ENCODE measurements at places on chromosomes 13 and 19.

- peak; percentile 58 for DNase-seq
Observed at GRCh38 chr13:44220948-44221347, 152.7 kb upstream of the SERP2 start.

- DNase-seq, result no peak
Observed at GRCh38 chr13:24220086-24220703, 59.7 kb downstream of the SPATA13 start.

DNA sequence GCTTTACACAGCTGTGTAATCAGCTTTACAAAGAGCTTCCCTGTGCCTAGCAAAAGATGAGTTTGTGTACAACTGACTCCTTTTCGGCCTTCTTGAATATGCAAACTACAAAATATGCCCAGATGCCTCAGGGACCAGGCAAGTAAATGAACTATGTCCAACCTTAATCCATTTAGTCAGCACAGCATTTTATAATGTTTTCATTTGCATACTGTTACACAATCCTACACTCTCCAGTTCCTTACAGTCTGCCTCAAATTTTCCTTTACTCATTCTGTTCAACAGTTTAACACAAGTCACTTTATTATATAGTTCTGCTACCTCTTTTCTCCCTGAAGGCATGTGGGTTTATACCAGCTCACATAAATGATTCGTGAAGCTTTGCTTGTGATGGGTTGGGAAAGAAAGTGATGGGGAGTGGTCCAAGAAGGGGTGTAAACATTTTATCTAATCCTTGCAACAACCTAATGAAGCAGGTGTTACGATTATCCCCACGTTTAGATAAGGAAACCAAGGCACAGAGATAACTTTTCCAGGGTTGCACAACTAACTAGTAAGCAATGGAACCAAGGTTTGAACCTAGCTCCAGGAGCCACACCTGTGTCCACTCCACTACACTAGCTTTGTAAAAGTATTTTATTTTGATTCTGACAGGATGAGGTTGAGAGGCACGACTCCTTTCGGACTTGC lies 3.3 kb upstream of the USP12 start:
- DNase-seq, result no peak

DNA sequence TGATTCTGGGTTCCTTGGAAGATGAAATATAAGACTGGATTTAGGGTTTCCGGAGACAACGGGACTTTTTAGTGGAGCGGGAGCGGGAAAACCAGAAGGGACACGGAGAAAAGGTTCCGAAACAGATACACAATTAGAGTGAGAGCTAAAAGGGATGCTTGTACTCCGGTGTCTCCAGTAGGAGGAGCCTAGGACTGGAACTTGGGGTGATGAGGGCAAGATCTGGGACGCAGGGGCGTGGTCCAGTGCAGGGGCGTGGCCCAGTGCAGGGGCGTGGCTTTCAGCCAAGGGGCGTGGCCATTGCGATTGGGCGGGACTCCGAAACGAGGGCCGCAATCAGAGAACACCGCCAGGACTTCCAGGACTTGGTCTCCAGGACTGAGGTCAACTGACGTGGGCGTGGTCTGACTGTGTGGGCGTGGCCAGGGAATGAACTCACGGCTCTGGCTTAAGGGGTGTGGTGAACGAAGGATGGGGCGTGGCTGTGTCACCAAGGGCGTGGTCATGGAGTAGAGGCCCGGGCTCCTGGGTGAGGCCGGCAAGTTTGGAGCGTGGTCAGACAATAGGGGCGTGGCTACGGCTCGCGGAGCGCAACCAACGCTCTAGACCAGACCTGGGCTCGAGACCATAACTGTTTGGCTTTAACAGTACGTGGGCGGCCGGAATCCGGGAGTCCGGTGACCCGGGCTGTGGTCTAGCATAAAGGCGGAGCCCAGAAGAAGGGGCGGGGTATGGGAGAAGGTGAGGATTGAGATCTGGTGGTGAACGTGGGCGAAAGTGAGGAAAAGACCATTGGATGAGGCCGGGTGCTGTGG lies at the start of gene DKKL1:
TSS of gene DKKL1 (plus strand) at position 610 of the 815 bp plus-strand sequence. CDS start at position 732, 122 bp downstream.
- peak; percentile 100 for DNase-seq

- DNase-seq, result no peak
Observed at GRCh38 chr19:55315956-55316525, 9.1 kb downstream of the TMEM150B start.

DNA sequence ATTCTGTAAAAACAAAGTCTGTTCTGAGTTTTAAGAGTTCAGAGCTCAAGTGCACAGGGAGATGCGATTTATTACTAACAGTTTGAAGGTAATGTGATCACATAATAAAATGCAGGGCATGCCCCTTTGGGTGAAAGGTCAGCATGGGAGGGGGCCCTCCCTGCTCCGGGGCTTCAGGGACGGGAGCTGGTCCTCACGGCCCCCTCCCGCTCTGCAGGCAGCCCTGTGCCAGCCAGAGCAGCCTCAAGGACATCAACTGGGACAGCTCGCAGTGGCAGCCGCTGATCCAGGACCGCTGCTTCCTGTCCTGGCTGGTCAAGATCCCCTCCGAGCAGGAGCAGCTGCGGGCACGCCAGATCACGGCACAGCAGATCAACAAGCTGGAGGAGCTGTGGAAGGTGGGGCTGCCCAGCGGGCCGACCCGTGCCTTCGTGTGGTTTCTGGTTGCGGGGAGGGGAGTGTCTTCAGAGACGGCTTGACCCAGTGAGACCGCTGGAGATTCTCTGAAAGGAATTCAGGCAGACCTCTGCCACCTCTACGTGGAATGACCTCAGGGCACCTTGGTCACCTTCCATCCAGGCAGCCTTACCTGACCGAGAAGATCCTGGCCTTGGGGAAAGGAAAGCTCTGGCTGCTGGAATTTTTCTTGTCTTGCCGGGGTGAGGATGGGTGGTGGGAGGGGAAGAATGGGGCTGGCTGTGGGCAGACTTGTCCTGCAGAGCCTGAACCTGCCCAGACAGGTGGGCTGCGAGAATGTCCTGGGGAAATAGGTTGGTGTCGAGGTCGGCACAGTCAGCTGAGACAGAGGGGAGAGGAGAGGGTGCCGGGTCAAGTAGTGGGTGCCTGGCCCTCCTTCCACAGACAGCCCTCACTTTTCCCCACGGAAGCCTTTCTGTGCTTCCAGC lies 19.0 kb downstream of the UPF1 start:
- peak; percentile 44 for DNase-seq

DNA sequence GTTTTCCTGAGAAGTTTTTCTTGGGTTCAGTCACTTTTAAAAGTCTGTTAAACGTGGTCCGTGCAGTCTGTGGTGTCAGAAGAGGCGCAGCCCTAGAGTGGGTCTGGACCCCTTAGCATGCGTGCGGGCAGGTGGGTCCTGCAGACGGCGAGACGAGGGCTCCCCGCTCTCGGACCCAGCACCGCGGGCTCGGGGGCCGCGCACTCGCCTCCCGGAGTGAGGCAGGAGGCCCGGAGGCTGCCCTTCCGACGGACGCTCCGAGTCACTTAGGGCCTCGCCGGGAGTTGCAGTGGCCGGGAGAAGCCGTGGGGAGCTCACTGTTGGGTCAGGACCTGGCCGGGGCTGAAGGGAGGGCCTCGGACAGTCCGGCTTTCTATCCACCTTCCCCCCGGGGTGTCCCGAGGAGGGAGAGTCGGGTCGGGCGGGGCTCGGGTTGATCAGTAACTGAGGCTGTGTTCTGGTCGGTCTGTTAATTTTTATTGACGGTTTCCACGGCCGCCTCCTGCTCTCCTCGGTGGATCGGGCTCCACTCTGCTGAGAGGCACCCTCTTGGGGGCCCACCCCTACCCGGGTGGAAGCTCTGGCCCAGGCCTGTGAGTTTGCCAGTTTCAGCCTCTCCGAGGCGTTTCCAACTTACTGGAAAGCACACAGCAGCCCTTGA lies 1.3 kb downstream of the PTBP1 start:
- DNase-seq, result peak; percentile 44

DNA sequence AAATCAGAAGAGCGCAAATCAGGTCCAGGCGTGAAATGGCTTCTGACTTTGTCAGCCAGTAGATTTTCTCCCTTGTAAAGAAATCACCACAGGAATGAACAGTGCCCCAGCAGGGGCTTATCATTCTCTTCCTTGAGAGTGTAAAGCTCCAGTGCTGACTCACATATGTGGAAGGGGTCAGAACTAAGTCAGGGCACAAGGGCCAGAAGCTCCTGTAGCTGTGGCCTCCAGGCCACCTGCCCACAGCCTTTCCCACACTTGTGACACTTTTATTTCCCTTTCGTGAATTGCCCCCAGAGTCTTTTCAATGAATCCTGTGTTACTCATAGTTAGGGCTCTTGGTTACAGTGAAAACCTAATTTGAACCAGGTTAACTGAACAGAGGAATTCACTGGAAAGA lies 99.6 kb downstream of the SUCLA2 start:
- DNase-seq, result no peak

- no peak for DNase-seq
Observed at GRCh38 chr13:27120811-27121210, 50.8 kb downstream of the USP12 start.

- no peak for DNase-seq
Observed at GRCh38 chr13:75416327-75417011, 65.5 kb downstream of the TBC1D4 start.

GRCh38 chr13:46332772-46333171 lies 54.3 kb downstream of the RUBCNL start:
- no peak for DNase-seq

DNA sequence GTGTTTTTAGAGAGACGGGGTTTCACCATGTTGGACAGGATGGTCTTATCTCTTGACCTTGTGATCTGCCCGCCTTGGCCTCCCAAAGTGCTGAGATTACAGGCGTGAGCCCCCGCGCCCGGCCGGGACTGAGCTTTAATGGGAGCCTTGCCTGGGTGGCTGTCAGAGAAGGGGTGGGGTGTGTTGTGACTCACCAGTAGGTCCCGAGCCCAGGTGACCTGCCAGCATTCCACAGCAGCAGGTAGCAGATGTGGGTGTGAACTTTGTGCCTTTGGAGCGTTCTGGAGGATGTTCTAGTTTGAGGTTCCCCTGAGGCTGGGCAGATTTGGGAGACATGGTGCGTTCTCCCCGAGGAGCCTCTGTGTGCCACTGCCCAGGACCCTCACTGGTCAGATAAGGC lies 7.1 kb upstream of the EPN1 start:
- no peak for DNase-seq

DNA sequence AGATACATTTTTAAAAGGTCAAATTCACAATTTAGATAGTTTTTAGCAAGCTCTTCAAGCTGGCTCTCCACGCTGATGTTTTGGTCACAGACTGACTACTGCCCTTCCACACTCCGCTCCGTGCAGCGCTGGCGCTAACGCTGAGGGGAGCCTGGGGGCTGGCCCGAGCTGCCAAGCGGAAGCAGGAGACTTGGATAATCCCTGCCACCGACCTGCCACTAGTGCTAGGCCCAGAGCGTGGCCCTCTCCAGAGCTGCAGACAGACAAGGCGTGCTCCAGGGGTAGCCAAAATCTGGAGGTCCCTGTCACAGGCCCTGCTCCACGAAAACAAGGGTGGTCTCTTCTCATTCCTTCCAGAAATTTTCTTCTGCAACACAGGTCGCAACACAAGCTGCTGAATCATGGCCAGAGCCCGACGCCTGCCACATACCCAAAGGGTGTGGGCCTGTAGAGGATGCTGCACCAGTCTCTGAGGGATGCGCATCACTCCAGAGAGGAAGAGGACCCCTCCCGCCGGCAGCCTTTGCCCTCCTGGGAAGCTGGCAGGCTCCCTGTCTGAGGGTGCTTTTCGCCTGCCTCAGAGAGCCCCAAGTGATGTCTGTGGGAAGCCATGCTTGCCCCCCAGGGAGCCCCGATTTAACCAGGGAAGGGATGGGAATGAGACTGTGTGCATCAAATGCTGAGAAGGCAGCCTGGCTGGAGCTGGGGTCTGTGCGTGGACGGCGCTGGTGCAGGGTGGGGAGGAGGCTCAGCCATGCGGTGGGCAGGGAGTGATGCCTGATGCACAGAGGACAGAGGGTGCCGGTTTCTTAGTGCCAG lies 21.6 kb downstream of the CAPS start:
- DNase-seq, result no peak

- peak; percentile 95 for DNase-seq
Observed at GRCh38 chr19:2494447-2495129, 18.7 kb downstream of the GADD45B start.

DNA sequence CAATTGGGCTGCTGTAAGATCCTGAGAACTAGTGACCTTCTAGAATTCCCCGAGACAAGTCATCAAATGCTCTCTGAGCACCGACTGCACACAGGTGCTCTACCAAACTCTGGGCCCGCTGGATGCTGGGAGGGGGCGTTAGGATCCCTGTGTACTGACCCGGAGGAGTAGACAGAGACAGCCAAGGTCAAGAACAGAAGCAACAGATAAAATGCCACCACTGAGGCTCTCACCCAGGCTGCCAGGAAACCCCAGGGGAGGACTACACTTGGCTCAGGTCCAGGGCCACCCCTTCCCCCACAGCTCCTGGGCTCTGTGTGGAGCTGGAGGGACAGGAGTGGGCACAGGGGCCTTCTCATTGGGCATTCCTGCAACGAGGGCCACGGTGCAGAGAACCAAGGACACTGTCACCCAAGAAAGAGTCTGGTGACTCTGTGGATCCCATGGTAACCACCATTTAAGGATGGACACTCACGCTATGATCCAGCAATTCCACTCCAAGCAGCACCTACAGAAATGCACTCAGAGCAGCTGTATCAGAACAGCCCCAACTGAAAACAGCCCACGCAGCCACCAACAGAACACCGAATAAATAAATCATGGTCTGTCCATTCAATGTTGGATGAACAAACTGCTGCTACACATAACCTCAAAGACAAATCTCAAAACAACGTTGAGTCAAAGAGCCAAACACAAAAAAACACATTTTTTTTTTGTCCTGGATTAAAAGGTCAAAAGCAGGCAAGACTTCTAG lies 16.8 kb upstream of the SLC35E1 start:
- DNase-seq, result no peak

- no peak for DNase-seq
Observed at GRCh38 chr13:83831796-83832195, 50.5 kb downstream of the SLITRK1 start.

DNA sequence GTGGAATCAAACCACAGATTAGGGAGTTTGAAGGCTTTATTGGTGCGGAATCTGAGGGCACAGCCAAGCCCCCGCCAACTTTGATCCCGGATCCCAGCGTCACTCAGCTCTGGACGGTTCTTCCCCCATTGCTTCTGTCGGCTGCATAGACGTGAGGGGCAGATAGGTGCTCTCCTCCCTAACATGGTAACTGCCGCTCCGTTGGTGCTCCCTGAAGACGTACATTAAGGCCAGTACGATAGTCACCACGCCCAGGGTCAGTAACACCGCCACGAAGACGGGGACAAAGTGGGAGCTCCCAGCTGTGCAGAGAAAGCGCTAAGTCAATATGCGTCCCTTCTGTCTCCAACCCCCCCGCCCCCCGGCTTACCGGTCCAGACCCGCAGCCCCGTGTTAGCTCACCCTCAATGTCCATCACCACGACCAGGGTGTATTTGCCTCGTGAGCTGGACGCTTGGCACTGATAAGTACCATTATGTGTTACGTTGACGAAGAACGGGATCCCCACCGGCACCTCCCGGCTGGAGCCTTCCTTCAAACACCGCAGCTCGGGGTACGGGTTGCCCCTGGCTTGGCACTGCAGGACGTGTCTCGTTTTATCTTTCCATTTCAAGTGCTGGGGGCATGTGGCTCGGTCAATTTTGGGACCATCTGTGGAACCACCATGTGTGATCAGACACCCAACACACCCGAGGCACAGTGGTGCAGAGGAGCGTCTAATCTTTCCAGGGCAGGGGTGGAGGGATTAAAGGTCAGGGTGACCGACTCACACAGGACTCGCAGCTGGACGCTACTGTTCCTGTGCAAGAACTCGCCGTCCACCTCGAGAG lies 644 bp upstream of the RAVER1 start:
- DNase-seq, result no peak

- no peak for DNase-seq
Observed at GRCh38 chr13:38090913-38091312, 221.3 kb upstream of the TRPC4 start.
